ENCODE measurements at places on chromosomes 1 and 21.

DNA sequence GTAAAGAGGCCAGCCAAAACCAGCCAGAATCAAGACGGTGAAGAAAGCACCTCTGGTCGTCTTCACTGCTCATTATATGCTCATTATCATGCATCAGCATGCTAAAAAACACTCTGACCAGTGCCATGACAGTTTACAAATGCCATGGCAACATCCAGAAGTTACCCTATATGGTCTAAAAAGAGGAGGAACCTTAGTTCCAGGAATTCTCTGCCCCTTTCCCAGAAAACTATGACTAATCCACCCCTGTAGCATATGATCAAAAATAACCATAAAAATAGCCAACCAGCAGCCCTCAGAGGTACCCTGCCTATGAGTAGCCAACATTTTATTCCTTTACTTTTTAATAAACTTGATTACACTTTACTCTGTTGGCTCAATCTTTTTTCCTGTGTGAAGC lies 34.2 kb upstream of the PBX1 start:
- no peak for DNase-seq

- DNase-seq: peak; percentile 34
Measured at GRCh38 chr1:6438047-6438525, 13.5 kb downstream of the ESPN start.

DNA sequence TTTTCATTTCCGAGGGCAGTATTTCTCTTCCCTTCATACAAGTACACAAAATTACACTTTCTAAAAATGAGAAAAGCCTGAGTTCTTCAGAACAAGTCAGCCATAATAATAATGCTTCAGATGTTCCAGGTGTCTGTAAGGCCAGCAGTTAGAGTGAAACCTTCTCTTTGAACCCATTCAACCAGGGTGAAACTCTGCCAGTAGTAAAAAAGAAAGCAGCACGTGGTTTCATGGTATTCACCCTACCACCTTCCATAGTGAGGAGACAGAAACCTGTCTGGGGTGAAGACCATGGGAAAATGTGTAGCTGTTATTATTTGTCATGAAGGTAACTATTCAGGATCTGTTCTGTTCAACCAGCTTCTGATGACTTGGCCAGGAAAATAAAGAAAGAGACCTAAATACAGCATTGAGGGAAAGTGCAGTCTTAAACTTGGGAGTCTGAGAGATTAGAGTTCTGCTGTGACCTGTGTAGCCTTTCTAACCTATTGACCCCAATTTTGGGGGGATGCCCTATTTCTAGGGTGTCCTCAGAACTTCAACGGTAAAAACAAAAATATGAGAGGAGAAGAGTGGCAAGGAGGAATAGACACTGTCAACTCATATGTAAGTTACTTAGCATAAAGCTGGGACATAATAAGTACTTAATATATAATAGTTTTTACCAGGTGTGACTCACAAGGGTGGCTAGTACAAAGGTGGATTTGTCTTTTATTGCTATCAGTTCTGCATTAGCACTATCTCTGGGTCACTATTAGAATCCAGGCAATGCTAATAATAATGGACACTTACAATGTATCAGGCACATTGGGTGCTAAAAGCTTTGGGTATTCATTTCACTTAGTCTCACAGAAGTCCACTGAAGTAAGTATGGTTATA lies 70.0 kb upstream of the TNFSF4 start:
- DNase-seq: no peak

GRCh38 chr1:65793359-65793732 lies 651 bp downstream of the PDE4B start:
- DNase-seq: no peak

- no peak for DNase-seq
Measured at GRCh38 chr1:204178487-204179281, 12.5 kb upstream of the REN start.

- no peak for DNase-seq
Measured at GRCh38 chr1:116755066-116755465, 836 bp downstream of the CD2 start.

- DNase-seq: no peak
Measured at GRCh38 chr1:200496937-200497336, 87.1 kb upstream of the ZNF281 start.

DNA sequence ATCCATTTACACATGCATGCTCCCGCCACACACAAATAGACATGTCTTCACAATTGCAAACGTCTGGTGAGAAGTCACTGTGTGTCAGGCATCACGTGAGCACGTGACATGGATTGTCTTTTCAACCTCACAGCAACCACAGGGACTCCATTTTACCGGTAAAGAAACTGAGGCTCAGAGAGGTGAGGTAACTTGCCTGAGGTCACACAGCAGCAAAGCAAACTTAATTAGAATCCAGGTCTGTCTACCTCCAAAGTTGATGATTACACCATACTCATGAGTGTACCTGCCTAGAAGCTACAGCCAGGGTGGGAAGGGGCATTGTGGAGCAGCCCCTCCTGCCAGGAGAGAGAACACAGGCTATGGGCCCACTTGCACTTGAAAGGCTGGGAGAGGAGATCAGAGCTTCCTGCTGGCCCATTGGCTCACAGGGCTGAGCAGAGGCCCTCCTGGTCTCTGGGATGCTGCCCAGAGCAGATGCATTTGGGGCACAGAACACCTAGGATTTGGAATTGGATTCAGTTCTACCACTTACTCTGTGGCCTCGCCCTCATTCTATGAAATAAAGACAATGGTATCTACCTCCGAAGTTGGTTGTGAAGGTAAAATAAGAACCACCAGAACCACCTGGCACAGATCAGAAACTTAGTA lies 44.4 kb upstream of the SELENON start:
- no peak for DNase-seq

GRCh38 chr1:212326541-212326940 lies 41.3 kb downstream of the PPP2R5A start:
- no peak for DNase-seq

- DNase-seq: no peak
Measured at GRCh38 chr1:201310986-201311355, 27.7 kb downstream of the PKP1 start.

DNA sequence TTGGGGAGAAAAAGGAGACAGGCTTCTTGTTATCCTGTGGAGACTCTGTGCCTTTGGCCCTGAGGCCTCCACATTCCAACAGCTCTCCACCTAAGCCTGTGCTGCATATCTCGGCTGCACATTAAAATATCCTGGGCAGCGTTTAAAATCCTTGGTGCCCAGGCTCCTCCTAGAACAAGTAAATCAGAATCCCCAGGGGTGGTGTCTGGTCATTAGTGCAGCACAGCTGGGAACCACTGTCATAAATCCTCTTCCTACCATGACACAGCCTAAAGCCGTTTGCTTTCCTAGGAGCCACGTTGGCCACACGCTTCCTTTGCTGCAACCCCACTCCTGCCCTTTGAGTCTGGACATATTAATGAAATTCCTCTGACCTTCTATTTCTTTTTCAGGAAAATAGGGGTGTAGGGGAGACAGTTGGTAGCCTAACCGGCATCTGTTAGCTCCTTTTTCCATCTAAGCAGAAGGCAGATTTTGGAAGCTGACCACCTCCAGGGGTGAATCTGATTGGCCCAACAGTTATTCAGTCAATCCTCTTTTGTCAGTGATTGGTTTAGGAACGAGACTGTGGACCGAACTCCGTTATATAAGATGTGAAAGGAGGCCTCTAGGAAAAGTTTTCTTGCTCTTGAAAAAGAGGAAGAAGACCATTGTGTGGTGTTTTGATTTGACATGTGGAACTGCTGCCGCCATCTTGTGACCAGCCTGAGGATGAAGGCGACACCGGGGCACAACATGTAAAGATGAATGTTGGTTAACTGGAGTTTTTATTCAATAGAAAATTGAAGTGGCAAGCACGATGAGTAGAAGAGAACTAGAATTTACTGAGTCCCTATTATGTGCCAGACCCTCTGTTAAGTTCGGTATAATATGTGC lies 41.9 kb downstream of the JUN start:
- no peak for DNase-seq

Data from putamen (tissue), 1 donor.